ENCODE measurements at places on chromosomes 4 and X. TPM values are rescaled to one million over a fixed set of nuclear protein-coding genes. Genes with fewer than 3 reads are reported as not detected.
A peak's percentile ranks its signal among the peaks of the same experiment; 100 is the strongest.

DNA sequence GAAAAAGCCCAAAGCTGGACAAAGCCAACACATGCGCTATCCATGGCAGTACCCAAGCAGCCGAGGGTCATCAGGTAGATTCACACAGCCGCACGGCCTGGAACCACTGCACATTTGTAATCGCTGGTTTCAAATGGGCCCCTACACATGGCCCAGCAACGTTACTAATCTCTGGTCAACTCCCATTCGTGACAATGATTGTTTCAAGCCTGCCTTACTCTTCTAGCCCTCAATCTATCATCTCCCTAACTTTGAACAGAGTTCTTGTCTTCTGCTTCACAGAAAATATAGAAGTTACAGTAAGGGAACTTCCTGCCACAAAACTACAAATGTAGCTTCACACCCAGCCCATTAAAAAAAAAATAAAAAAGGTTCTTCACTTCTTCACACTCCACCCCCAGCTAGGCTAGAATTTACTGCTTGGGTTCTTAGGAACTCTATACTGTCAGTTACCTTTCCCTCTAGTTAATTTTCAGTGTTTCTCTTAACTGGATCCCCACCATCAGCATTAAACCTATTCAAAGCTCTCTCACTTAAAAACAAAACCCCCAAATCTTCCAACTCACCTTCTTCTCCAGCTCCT lies 24.2 kb downstream of the CASP3 start:
- H3K4me3 ChIP-seq = no peak overlapping the region
- no peaks in the 10 kb centered on the region for H3K27me3 ChIP-seq
- peak overlapping the region; percentile 56 for H3K27ac ChIP-seq

EPHA5 gene
- total RNA-seq = not detected

INTU gene
- total RNA-seq = 0.02 TPM

DNA sequence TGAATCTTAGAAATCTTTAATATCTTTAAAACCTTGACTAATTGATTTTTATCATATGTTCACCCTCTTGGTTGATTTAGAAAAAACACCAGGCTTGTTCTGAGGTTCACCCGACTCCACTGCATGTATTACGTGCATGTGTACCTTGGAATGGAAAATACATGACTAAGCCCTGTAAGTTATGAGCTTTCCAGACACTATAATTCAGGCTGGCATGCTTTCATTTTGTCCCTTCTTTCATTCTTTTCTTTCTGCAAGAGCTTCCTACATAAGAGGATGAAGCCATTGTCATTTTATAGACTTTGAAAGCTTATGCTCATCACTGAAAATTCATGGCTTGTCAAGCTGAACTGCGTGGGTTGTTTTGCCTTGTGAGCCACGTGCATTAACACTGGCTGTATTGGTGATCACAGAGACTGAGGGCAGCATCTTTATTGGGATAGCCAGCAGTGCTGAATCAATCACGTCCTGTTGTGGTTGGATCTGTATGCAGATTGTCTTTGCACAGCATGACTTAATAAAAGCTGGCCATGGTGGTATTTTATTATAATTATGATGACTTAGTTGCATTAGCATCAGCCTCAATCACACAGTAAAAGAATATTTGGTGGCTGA lies 141.9 kb downstream of the SLIT2 start:
- no peaks in the 10 kb centered on the region for H3K4me1 ChIP-seq
- no peak overlapping the region for H3K27ac ChIP-seq
- no peaks in the 10 kb centered on the region for H3K27me3 ChIP-seq
- DNase-seq = no peak
- H3K4me3 ChIP-seq = no peak overlapping the region

GRCh38 chrX:118630848-118631247 lies 96.6 kb upstream of the IL13RA1 start:
- H3K4me1 ChIP-seq = peaks cover 31% of the 10 kb centered on the region
- no peaks in the 10 kb centered on the region for H3K27me3 ChIP-seq
- no peak overlapping the region for H3K4me3 ChIP-seq
- H3K27ac ChIP-seq = peak overlapping the region; percentile 30
- no peak for DNase-seq

DNA sequence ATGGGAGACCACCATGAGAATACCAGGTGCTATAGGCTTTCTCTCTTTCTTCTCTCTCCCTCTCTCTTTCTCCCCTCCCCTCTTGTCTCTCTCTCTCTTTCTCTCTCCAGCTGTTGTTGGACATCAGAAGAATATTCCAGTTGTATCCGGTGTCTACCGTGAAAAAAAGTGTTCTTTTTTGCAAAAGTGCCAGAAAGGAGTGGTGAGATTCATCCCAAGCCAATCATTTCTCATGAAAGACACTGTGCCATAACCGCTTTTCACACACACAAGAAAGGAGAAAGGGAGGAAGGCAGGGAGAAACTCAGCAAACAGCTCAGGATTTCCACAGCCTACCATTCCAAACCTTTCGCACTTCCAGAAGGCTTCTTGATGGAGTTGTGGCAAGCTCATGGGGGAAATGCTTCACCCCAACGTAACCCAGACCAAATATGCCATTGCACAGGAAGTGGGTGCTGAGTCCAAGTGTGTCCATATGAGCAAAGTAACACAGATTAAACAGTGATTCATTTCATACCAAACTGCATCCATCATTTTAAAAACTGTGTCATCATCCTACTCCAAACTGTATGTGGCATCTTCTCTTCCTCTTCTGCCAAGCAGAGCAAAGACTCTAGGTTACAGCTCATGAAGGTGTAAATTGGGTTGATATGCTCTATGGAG lies 224.0 kb downstream of the APBB2 start:
- no peak overlapping the region for H3K4me3 ChIP-seq
- no peak overlapping the region for H3K27ac ChIP-seq
- H3K27me3 ChIP-seq = peaks cover 1% of the 10 kb centered on the region
- no peak for DNase-seq

LPAR4 gene
- total RNA-seq = 0.11 TPM
